ENCODE measurements at places on chromosomes 6 and 20.
A peak's percentile ranks its signal among the peaks of the same experiment; 100 is the strongest.

DNA sequence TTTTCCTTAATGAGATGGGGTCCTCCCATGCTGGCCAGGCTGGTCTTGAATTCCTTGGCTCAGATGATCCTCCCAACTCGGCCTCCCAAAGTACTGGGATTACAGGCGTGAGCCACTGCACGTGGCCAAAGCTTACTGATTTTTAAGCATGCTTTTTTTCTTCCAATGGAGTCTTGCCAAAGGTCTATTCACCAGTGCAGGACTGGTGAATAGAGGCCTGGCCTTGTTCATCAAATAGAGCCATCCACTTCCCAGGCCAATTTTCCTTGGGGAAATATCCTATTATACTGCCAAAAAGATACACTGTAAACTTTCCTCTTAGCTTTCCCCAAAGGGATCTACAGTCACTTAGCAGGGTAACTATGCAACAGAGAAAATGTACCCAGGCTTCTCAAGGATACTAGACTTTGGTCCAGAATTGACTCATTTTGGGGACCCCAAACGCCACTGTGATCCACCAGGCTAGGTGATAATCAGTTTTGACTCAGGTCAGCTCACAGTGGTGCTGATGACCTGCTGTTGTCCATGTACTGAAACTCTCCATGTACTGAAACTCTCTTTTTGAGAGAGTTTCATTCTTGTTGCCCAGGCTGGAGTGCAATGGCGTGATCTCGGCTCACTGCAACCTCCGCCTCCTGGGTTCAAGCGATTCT, 91.8 kb downstream of the REPS1 start:
- no peak for DNase-seq

- DNase-seq = no peak
Observed at GRCh38 chr20:18815194-18815942, 1.8 kb downstream of the SCP2D1 start.

- no peak for DNase-seq
Observed at GRCh38 chr6:20893412-20893811, 359.2 kb downstream of the CDKAL1 start.

- DNase-seq = no peak
Observed at GRCh38 chr6:131013495-131013894, 49.5 kb downstream of the EPB41L2 start.

DNA sequence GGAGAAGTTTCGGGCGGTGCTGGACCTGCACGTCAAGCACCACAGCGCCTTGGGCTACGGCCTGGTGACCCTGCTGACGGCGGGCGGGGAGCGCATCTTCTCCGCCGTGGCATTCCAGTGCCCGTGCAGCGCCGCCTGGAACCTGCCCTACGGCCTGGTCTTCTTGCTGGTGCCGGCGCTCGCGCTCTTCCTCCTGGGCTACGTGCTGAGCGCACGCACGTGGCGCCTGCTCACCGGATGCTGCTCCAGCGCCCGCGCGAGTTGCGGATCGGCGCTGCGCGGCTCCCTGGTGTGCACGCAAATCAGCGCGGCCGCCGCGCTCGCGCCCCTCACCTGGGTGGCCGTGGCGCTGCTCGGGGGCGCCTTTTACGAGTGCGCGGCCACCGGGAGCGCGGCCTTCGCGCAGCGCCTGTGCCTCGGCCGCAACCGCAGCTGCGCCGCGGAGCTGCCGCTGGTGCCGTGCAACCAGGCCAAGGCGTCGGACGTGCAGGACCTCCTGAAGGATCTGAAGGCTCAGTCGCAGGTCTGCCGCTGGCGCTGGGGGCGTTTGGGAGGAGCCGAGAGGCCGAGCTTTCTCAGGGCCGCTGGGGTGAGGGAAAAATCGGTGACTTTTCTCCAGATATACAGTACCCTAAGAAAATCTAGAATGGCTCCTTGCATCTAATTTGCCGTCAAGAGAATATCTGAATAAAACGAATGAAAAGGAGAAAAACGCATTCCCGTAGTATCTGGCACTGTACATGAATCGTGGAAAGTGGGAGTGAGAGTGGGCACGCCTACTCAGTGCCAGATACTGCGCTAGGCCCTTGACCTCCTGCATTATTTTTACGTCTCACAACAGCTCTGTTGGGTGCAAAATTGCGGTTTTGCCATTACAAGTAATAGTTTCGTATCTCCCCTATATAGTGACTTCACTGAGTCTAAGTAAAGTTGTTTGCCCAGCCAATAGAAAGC, 1.0 kb downstream of the CALHM6 start:
- no peak for DNase-seq

DNA sequence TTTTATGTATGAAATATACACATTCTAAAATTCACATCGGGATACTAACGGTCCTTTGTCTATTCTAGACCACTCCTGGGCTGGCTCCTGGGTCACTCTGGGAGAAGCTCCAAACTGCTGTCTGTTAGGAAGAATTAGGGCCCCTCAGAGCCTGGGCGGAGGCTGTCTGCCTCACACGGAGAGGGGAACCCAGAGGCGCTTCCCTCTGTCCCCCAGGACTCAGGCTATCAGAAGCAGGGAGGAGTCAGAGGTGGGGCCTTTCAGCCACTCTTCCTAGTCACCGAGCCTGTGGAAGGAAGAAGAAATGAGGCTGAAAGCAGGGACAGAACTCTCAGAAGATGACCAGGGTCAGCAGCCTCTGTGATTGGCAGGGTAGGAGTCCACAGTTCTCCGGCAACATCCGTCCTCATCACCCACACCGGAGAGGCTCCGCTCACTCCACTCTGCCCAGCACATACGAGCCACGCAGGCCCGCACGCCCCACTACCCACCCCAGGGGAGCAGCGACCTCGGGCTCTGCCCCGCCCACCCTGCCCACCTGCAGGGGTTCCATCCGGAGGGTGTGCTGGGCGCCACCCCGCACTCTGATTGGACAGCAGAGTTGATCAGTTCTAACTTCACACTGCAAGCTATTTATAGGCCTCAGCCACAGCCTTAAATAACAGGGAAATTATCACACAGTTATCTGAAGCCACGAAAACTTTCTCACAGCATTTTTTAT, 182.1 kb upstream of the AFDN start:
- no peak for DNase-seq

DNA sequence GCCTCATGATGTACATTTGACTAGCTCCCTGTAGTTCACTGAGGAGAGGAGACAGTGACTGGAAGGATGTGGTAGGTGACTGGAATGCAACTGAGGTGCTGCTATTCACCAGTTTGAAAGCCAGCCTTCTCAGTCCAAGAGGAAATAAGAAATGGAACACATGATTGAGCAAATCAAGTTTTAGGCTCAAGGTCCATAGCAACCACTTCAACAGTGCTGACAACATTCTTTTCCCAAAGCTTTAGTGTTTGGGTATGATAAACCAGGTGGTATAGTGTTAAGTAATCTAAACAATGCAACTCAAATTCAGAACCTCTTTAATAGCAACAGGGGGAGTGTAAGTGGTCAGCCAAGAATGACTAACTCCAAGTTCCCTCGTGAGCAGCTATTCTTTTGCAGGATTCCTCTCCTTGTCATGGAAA, 9.2 kb downstream of the ZHX3 start:
- no peak for DNase-seq

- DNase-seq = no peak
Observed at GRCh38 chr6:16690608-16691142, 70.6 kb downstream of the ATXN1 start.

- peak; percentile 66 for DNase-seq
Observed at GRCh38 chr6:75210885-75211739, 5.3 kb upstream of the COL12A1 start.

DNA sequence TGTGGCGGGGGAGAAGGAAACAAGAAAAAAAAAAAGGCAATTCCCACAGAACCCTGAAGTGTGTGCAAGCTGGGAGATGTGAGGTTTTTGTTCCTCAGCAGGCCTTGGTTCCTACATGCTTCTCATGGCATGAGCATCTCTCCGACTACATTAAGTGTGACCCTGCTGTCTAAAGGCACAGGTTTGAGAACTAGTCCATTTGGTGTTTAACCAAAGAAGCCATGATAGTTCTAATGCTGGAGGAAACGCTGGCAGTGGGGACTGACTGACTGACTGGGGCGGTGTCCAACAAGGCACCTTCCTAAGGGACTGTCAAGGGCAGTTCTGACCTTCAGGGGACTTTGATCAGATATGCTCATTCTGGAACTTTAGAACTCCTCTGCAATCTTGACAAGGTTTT, 3.8 kb downstream of the TXNDC5 start:
- DNase-seq = no peak

- no peak for DNase-seq
Observed at GRCh38 chr6:113451049-113451448, 406.1 kb upstream of the MARCKS start.

DNA sequence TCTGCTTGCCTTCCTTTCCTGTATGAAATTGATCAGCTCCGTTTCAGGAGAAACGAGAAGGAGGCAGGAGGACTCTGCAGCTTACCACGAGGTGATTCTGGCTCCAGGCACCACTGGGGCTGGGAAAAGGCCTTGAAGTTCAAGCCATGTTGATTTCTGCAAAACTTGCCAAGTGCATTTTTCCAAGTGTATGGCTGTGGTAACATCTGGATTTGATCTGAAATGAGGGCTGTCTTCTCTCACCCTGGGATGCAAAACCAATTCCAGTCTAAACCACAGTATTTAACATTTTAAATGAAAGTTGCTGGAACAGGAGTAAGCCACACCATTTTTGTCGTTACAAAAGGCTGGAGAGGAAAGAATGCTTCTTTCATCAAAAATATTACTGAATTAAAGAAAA, 36.1 kb upstream of the FAM210B start:
- DNase-seq = no peak

DNA sequence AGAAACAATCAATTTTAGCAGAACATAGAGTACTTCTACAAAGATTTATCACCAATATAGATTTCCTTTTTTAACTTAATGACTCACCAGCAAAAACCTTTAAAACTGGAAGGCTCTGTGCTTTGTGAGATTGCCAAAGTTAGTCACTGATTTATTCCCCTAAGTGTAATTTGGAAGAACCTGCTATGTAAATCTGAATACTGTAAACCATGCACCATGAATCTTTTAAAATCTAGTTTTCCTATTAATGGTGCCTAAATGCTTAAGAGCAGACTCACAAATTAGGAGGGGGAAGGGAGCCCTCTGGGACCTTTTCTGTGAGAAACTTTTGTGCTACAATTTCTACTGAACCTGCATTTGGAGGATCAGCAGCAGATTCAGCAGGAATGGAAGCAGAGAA, 57.8 kb upstream of the PNRC1 start:
- no peak for DNase-seq

- DNase-seq = no peak
Observed at GRCh38 chr20:58524814-58525213, 9.6 kb upstream of the APCDD1L start.

DNA sequence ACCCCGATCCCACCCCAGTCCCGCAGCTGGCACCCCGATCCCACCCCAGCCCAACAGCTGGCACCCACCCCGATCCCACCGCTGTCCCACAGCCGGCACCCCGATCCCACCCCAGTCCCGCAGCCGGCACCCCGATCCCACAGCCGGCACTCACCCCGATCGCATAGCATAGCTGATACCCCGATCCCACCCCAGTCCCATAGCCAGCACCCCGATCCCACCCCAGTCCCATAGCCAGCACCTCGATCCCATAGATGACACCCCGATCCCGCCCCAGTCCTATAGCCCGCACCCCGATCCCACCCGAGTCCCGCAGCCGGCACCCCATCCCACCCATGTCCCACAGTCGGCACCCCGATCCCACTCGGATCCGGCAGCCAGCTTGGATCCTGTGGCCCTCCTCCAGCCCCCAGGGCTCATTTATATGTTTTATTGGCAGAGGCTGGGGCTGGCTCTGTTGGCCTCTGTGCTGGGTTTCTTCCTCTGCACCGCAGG, 897 bp upstream of the GMEB2 start:
- no peak for DNase-seq

GRCh38 chr6:139925894-139926641, 551.6 kb upstream of the CITED2 start:
- no peak for DNase-seq

- no peak for DNase-seq
Observed at GRCh38 chr6:116246089-116246488, 7.8 kb downstream of the TSPYL4 start.

- no peak for DNase-seq
Observed at GRCh38 chr6:123456836-123457235, 179.9 kb downstream of the TRDN start.

Data from NCI-H774 (cell line).